ENCODE measurements at places on chromosomes 1 and 21.

- DNase-seq = no peak
Measured at GRCh38 chr1:89668961-89669360, 36.0 kb downstream of the LRRC8C start.

DNA sequence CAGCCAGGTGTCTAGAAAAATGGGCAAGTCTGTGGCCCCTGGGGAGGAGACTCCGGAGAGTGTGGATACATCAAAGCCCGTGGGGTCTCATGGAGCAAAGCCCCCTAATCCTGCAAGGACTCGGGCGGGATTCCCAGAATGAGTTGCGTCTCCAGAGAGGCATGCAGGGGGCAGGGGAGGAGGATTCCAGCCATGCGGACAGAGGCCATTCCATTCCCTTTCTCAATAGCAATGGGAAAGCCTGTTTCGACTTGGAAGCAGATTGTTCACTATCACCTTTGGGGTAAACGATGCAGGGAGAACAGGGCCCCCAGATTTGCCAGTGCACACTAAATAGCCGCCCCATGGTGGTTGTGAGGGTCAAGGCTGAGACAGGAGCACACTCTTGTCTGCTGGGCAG, 15.4 kb upstream of the PRDM15 start:
- no peak for DNase-seq

DNA sequence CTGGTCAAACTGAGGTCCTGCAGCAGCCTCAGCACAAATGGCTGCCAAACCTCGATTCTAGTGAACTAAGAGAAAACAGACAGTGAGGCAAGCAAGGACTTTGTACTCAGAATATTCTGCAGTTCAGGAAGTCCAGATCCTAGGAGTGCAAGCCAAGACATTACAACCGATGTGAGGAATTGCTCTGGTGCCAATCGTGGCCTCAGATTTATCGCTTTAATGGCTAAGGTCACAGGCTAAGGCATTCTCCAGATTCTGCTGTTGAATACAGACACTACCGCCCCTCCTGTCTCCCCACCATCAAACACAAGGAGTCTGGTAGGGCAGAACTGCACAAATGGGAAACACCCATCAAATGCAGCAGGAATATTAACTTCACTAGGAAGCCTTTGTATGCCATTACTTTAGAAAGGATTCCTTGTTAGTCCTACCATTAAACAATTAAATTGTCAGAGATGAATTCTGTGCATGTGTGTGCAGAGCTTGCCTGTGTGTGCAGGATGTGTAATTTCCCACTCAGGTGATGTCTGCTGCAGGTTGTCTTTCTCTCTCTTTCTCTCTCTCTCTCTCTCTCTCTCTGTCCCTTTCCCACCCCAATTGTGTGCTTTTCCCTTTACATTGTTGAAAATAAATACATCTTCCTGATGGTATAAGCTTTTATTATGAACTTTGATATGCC, 9.2 kb upstream of the SERTAD4 start:
- no peak for DNase-seq

DNA sequence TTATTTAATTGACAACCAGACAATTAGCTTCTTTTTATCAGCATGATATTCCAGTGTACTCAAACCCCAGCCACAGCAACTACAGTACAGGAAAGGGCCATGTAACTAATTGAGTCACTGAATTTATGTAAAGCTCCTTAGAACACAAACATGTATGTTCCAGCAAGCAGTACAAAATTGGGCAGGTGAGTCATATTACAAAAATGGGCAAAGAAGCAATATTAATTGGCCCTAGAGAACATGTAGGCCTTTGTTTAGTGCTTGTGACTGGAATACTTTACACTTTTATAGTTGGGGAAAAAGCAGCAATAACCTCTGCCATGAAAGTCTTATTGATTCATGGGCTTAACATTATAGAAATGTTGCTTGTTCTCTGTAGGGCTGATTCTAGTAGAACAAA, 31.8 kb downstream of the CLEC20A start:
- DNase-seq = no peak

DNA sequence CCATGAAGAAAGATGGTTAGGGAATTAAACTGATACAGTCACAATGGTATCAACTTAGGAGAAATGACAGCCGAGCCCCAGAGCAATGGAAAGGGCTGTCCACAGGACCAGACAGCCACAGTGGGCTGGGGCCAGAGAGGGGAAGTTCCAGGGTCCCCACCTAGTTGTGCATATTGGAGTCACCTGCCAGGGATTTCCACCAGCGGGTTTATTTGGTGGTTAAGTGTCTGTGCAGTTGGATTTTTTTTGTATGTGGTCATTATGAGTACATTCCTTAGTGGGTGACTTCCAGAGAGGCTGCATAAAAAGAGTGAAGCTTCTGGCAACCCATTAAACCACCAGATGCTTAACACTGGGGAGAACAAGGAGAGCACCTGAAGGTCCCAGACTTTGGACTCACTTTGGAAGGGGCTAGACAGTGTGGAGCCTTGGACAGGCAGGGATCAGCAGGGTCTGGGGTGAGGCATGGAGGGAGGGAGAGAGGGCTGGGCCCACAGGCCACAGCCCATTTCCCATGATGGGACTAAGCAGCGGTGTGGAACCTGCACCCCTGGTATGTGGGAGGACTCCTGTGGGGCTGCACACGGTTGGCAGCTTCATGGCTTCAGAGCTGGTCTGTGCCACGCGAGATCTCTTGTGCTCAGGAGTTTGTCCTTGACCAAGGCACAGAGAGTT, 7.8 kb upstream of the PTTG1IP start:
- DNase-seq = no peak

- no peak for DNase-seq
Measured at GRCh38 chr1:40532844-40533424, 1.5 kb downstream of the ZNF684 start.

GRCh38 chr1:155104605-155105534, 22.8 kb upstream of the EFNA1 start:
- DNase-seq = no peak

GRCh38 chr1:232743999-232744398, 61.2 kb upstream of the MAP10 start:
- no peak for DNase-seq

GRCh38 chr1:58883037-58883887, 99.4 kb upstream of the JUN start:
- DNase-seq = no peak

GRCh38 chr1:56424744-56425493, 154.4 kb downstream of the PLPP3 start:
- DNase-seq = no peak

GRCh38 chr1:100960098-100960497, 64.2 kb downstream of the SLC30A7 start:
- no peak for DNase-seq

DNA sequence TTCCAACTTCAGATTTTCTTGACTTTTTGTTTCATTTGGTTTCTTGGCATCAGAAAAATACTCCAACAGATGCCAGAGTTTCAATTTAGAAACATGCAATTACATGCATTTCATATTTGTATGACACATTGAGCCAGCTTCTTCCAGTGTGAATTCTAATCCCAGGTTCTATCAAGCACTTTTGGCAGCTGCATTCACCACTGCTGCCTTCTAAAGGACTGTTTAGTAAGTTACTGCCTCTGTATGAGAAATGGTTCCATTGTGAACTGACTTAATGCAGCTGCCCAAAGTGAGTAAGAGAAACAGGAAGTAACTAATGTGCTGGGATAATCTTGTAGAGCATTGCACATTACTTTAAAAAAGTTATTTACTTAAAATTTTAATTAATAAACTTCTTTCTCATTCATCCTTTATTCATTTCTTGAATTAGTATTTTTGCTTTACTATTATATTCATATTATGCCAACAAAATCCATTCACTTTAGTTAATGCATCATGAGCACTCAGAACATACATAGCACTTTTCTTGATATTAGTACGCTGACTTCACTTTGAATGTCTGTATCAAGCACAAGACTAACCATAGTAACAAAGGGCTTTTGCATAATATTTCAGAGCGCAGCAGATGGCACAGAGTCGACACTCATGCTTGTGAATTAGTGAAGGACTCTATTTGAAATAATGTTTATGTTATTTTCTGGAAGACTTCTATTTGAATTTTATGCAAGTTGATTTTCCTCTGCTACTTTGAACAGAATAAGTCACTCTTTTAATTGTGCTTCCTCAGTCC, 9.8 kb downstream of the RGS18 start:
- DNase-seq = no peak

DNA sequence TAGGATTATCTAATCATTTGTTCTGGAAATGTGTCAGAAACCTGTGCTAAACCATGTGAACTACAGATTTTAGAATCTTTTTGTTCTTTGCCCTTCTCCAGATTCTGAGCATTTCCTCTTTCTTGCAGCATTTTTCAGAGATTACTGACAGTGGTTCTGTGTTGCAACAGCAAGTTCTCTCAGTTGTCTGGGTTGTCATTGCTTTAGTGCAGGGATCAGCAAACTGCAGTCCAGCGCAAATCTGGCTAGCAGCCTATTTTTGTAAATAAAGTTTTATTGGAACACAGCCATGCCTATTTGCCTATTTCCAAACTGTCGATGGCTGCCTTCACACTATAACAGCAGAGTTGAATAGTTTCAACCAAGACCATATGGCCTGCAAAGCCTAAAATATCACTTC, 66.3 kb upstream of the LRRC8D start:
- DNase-seq = no peak

- DNase-seq = no peak
Measured at GRCh38 chr1:168320800-168321450, 40.2 kb downstream of the TBX19 start.

DNA sequence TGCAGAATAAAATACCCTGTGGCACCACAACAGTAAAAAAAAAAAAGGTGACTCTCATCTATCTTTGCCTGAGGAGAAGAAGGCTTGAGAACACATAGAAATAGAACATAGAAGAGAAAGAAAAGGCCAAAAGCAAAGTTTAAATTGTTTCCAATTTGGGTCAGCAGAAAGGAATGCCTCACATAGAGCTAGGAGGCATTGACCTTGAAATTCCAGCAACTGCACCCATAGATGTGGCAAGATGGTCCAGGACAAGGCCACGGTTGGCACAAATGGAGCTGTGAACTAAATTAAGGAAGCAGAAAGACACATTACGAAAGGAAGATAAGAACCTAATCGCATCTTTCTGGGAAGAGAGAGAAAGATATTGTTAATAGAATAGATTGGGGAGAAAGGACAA, 588.3 kb downstream of the LMO4 start:
- DNase-seq = no peak

DNA sequence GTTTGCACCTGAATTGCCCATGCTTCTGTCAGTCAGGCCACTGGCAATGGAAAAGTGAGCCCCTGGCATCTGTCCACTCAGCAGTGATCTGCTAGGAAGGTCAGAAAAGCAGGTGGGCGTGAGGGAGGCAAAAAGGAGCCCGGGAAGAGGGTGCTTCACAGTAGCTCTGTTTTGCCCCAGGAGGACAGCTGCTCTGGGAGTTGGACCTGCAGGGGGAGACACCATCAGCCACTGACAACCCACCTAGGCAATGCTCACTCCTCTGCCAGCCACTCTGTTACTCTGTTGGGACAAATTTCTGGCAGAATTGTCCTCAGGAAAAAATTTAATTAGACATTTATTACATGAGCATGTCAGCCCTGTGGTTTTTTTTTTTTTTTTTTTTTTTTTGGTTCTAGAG, 146.4 kb downstream of the LRIG2 start:
- no peak for DNase-seq

GRCh38 chr1:63728611-63729226, 45.1 kb upstream of the ROR1 start:
- no peak for DNase-seq

GRCh38 chr1:11749203-11749689, 12.7 kb upstream of the C1orf167 start:
- DNase-seq = peak; percentile 18

DNA sequence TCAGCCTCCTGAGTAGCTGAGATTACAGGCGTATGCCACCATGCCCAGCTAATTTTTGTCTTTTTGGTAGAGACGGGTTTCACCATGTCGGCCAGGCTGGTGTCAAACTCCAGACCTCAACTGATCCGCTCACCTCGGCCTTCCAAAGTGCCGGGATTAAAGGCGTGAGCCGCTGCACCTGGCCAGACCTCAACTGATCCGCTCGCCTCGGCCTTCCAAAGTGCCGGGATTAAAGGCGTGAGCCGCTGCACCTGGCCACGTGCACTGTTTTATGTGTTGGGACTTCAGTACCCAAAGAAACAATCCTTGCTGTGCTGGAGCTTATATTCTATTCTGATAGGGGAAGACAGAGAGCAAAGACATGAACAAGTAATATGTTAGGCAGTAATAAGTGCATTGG, 10.1 kb downstream of the TRAF5 start:
- no peak for DNase-seq

GRCh38 chr1:232386721-232387510, 243.0 kb downstream of the SIPA1L2 start:
- DNase-seq = no peak

DNA sequence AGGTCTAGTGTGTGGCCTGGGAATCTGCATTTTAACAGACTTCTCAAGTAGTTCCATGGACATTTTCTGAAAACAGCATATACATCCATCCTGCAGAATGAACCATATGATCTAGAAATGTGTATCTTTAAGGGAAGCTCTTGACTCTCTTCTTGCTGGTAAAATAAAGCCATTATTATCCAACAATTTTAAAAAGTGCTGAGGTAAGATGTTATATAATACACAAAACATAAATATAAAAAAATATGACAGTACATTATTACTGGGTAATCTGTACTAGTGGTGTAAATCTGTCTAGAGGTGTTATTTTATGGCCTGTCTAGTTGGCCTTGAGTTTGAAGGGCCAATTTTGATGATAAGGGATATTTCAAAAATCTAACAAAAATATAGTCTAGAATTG, 201.2 kb downstream of the HMCN1 start:
- no peak for DNase-seq

GRCh38 chr1:37954316-37954971, 7.6 kb upstream of the INPP5B start:
- DNase-seq = no peak

DNA sequence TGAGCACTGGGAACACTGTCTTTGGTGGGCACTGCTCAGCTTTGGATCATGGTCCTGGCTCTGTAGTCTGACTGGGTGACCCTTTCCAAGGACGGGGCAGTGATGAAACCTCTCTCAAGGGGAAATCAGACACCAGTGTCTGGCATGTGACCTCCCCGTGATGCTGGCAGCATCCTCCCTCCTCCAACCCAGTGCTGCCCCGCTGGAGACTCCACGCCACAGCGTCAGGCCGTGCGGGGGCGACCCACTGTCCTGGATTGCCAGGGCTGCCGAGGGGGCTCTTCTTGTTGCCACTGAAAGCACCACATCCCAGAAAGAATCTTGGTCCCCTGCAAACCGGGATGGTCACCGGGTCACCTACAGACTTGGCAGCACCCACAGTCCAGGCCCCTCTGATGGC, 146.4 kb upstream of the ARHGEF16 start:
- no peak for DNase-seq

- DNase-seq = no peak
Measured at GRCh38 chr1:46805755-46806154, 6.9 kb downstream of the CYP4B1 start.

- DNase-seq = no peak
Measured at GRCh38 chr1:201051399-201051798, 27.9 kb upstream of the KIF21B start.

- no peak for DNase-seq
Measured at GRCh38 chr1:47901001-47901575, 96.1 kb downstream of the TRABD2B start.

Data from activated CD4-positive, alpha-beta T cell treated with anti-CD3 and anti-CD28 coated beads, Interleukin-2, amount 50 U/mL, for 4 hours (primary cell).